ENCODE measurements at places on chromosomes 5 and 9.

DNA sequence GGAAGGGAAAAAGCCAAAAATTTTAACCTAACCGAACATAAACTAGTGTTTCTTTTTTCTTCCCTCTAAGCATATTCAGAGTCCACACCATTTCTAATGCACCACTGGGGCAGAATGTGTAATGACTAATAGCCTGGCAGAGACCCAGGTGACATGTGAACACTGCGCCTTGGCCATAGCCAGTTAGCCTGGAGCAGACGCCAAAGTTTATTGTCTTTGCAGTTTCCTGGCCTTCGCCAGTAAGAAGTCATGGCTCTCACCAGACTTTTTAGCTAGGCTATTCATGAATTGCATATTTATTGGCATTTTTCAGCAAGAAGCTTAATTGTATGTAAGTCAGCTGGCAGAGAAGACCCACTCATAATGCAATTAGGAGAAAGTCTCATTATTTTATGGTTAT lies 182.8 kb upstream of the SLC27A6 start:
- no peak for DNase-seq

DNA sequence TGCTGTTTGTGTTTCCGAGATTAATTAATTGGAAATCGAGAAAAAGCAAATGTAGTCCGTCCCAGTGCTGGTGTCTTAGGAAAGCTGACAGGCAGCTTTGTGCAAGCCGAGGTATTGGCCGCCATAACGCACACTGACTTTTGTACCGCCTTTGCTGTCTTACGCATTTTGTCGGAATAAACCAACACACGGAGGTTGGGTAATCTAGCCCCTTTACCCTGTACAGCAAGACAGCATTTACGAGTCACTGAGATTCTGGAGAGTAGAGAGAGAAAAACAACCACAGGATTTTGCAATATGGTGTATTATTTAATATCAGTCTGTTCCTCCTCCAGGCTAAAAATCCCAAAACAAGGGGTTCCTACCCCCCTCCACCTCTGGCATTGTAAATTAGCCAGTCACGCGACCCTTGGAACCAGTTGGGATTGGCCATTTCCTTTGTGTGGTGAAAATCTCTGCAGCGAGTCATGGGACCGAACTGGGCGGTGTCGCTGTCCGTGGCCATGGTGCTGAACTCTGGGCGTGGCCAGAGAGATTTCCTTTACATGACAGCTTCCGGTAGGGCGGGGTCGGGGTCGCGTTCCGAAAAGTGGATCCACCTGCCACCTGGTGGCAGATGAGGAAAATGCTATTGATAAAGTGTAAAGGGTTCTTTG lies 10.3 kb upstream of the PCDHB1 start:
- peak; percentile 58 for DNase-seq

DNA sequence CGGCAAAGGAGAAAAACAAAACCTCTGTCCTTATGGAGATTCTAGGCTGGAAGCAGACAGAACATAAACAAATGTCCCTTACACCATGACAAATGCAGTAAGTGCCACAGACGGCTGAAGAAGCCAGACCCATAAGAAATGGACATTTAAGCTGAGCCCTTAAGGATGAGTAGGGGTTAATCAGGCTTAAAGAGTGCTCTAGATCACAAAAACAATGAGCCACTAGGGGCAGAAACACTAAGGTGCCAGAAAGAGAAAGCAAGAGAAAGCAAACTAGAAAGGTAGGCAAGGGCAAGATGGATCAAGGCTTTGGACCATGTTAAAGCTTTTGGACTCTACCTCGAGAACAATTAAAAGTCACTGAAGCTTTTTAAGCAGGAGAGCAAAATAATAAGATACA lies 326.9 kb upstream of the WWC1 start:
- DNase-seq = no peak

GRCh38 chr5:134148316-134148715 lies 28.4 kb downstream of the SKP1 start:
- DNase-seq = no peak

- DNase-seq = no peak
Observed at GRCh38 chr9:3773362-3774060, 247.7 kb upstream of the RFX3 start.

GRCh38 chr9:126114409-126114760 lies 212.2 kb upstream of the MVB12B start:
- DNase-seq = no peak

- no peak for DNase-seq
Observed at GRCh38 chr9:26013199-26013598, 335.0 kb upstream of the TUSC1 start.

DNA sequence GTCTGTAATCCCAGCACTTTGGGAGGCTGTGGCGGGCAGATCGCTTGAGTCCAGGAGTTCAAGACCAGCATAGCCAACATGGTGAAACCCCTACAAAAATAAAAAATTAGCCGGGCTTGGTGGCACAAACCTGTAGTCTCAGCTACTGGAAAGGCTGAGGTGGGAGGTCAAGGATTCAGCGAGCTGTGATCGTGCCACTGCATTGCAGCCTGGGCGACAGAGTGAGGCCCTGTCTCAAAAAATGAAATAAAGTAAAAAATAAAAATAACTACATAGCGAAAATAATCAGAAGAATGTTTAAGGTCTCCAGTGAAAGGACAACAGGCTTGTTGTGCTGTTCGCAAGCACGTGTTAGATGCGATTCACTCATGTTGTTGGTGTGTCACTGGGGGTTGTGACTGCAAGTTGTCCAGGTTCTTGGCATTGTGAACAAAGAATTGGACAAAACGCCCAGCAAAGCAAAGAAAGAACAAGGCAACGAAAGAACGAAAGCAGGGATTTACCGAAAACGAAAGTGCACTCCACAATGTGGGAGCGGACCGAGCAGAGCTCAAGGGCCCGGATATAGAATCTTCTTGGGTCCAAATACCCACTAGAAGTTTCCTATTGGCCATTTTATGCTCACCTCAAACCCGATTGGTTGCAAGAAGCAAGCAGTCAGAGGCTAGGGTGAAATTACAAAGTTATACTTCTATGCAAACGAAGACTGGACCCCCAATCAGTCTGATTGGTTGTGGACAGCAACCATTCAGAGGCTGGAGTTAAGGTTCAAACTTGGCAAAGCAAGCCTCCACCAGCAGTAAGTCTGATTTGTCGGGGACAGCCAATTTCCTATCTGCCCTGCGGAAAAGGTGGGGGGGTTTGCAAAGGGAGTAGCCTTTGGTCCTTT lies 844 bp upstream of the MCCC2 start:
- DNase-seq = no peak

DNA sequence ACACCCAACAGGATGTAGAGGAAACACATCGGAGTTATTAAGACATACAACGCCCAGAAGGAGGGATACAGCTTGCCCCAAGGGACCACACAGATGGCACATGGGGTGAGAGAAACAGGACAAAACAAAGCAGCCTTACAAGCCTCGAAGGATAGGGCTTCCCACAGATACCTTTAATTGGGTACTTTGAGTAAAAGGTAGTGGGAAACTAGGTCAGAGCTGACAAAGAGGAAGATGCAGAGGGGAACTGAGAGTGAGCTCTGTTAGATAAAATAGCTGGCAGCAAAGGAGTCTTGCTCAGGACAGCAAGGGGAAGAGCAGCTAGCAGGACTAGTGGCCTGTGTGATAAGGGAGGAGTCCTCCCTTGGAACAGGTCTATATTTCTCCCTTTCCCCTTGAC lies 48.2 kb downstream of the OTP start:
- no peak for DNase-seq

DNA sequence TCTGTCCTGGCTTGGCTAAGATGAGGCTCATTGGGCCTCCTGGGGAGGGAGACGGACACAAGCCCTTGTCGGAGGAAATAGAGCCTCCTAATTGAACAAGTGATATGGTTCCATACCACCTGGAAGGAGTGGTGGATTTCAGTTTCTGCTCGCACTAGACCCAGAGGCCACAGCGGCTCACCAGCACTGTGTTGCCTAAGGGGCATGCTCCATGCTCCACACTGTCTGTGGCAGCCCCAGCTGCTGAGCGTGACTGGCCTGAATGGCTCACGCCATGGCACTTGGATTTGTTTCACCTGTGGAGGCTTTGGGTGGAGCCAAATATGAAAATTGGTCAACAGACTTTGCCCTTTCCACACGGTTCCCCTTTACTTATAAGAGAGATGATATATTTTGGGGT lies 181.1 kb downstream of the HSPA4 start:
- no peak for DNase-seq

GRCh38 chr9:72577212-72577753 lies 55.9 kb downstream of the TMC1 start:
- DNase-seq = no peak

- no peak for DNase-seq
Observed at GRCh38 chr9:133855802-133856521, 117.8 kb upstream of the SARDH start.

- DNase-seq = no peak
Observed at GRCh38 chr9:18658804-18659705, 185.1 kb downstream of the ADAMTSL1 start.

DNA sequence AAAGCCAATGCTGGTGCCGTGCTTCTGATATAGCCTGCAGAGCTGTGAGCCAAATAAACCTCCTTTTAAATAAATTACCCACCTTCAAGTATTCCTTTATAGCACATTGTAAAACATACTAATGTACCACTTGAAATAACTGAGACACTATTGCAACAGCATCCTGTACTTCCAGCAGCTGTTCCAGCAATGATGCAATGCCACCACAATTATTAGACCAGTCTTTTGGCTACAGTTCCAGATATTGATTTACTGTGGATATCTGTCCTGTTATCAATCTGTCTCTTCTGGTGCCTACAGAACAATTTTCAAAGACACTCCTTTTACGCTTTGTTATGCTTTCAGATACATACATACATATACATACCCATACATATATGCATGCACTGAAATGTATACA lies 567.9 kb downstream of the TAF11L14 start:
- DNase-seq = no peak

- no peak for DNase-seq
Observed at GRCh38 chr5:88045165-88045564, 223.5 kb downstream of the TMEM161B start.

All from stimulated activated CD4-positive, alpha-beta T cell treated with anti-CD3 and anti-CD28 coated beads, Interleukin-4, amount 100 ng/mL, for 1 hour (primary cell).